ENCODE measurements at places on chromosomes 7 and 10.

GRCh38 chr7:27969346-27969745 is 211.2 kb downstream of the JAZF1 start:
- no peaks in the 10 kb centered on the region for H3K4me1 ChIP-seq
- no peak for DNase-seq
- H3K4me3 ChIP-seq = no peak overlapping the region
- no peaks in the 10 kb centered on the region for H3K36me3 ChIP-seq
- no peak overlapping the region for H3K27ac ChIP-seq
- no peaks in the 10 kb centered on the region for H3K27me3 ChIP-seq

DNA sequence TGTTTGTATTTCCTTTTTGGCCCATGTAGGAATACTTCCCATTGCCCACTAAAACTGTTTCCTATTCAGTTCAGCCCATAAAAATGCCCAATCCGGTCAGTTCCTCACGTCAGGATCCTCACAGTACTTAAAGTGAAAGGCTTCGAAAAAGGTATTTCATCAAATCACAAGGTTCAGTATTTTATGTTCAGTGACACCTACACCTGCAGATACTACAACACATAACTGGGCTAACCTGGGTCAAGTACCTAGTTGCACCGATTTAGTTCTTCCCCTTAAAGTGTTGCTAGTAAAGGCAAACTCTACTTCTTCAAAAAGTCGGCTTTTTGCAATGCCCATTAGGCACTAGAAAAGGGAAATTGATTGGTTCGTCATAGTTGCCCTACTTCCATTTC is 1.1 kb downstream of the SNX13 start:
- peak overlapping the region; percentile 92 for H3K27ac ChIP-seq
- peaks cover 15% of the 10 kb centered on the region for H3K4me1 ChIP-seq
- peak overlapping the region; percentile 82 for H3K4me3 ChIP-seq
- no peak for DNase-seq
- no peaks in the 10 kb centered on the region for H3K27me3 ChIP-seq
- no peaks in the 10 kb centered on the region for H3K36me3 ChIP-seq

- no peaks in the 10 kb centered on the region for H3K27me3 ChIP-seq
- no peaks in the 10 kb centered on the region for H3K36me3 ChIP-seq
- DNase-seq = no peak
- no peak overlapping the region for H3K27ac ChIP-seq
- H3K4me3 ChIP-seq = no peak overlapping the region
Measured at GRCh38 chr10:23870651-23871610, 338.0 kb upstream of the KIAA1217 start.

GRCh38 chr7:101915000-101915399 is 97.6 kb downstream of the CUX1 start:
- no peak for DNase-seq
- H3K27ac ChIP-seq = no peak overlapping the region
- H3K4me3 ChIP-seq = no peak overlapping the region

DNA sequence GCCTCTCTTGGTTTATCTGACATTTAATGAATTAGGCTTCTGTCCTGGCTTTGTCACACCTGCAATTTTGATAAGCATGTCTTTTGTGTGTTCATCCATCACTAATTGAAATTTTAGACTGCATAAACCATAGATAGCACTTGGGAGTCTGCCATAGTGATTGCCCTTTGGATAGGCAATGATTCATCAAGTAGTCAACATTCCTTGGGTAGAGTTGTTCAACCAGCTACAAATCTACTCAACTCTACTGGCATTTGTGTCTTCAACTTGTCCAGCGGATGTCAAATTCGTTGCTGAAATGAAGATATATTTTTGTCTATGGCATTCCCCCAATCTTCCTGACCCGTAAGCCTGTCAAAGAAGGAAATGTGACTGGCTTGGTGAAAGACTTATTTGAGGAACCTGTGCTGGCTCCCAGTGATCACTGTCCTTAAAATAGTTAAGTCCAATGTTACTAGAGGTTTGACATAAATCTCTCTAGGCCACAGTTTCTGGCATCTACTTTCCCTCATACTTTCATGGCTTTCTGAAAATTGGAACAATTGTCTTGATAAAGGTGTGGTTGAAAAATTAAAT is 33.7 kb upstream of the CREB5 start:
- H3K36me3 ChIP-seq = no peaks in the 10 kb centered on the region
- no peak for DNase-seq
- no peak overlapping the region for H3K4me3 ChIP-seq
- H3K4me1 ChIP-seq = no peaks in the 10 kb centered on the region

DNA sequence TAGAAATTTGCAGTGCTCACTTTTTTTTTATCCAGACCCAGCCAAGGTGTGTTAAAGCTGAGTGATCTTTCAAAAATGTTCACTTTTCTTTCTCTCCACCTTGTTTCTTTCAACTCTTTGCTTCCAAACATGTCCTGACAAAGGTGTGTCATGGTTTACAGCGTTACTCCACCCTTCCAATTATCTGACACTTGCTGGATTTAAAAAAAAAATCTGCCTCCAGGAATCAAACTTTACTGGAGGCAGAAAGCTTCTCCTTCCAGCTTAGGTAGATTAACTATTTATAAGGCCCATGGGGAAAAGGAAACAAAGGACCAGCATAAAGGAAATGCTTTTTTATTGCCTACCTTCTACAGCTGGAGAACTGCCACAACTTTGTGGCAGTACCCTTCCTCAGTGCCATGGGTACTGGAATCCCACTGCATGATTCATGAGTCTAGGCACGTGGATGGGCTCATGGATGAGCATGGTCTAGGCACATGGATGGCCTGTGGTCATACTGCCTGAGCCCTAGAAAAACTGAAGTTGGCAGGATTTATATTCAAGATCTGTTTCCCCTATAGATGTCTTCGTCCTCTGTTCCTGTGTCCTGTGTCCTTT is at the start of gene COL17A1:
Gene COL17A1 (minus strand): TSS at position 80 of the 600 bp plus-strand sequence. CDS start 5,207 bp downstream, outside the sequence.
- H3K27me3 ChIP-seq = no peaks in the 10 kb centered on the region
- no peaks in the 10 kb centered on the region for H3K4me1 ChIP-seq
- no peak within 1 kb of the TSS for H3K27ac ChIP-seq
- H3K36me3 ChIP-seq = no peaks in the 10 kb centered on the region

- H3K4me3 ChIP-seq = no peak overlapping the region
- no peak for DNase-seq
- no peaks in the 10 kb centered on the region for H3K36me3 ChIP-seq
Measured at GRCh38 chr10:106360870-106361269, 803.6 kb downstream of the SORCS1 start.

GRCh38 chr10:119643306-119644204 is 7.6 kb upstream of the BAG3 start:
- no peaks in the 10 kb centered on the region for H3K36me3 ChIP-seq
- no peak overlapping the region for H3K27ac ChIP-seq
- no peaks in the 10 kb centered on the region for H3K27me3 ChIP-seq
- H3K4me3 ChIP-seq = no peak overlapping the region

GRCh38 chr10:100737355-100738054 is 7.9 kb upstream of the PAX2 start:
- no peaks in the 10 kb centered on the region for H3K36me3 ChIP-seq
- no peak overlapping the region for H3K4me3 ChIP-seq
- no peaks in the 10 kb centered on the region for H3K27me3 ChIP-seq
- H3K4me1 ChIP-seq = peaks cover 6% of the 10 kb centered on the region

- H3K36me3 ChIP-seq = no peaks in the 10 kb centered on the region
- no peak overlapping the region for H3K4me3 ChIP-seq
- no peaks in the 10 kb centered on the region for H3K4me1 ChIP-seq
- no peaks in the 10 kb centered on the region for H3K27me3 ChIP-seq
Measured at GRCh38 chr7:11767148-11767547, 64.8 kb downstream of the THSD7A start.

GRCh38 chr10:124961248-124961570 is 19.3 kb downstream of the ZRANB1 start:
- no peak overlapping the region for H3K4me3 ChIP-seq
- H3K36me3 ChIP-seq = no peaks in the 10 kb centered on the region
- DNase-seq = no peak
- no peak overlapping the region for H3K27ac ChIP-seq
- no peaks in the 10 kb centered on the region for H3K4me1 ChIP-seq
- H3K27me3 ChIP-seq = no peaks in the 10 kb centered on the region

DNA sequence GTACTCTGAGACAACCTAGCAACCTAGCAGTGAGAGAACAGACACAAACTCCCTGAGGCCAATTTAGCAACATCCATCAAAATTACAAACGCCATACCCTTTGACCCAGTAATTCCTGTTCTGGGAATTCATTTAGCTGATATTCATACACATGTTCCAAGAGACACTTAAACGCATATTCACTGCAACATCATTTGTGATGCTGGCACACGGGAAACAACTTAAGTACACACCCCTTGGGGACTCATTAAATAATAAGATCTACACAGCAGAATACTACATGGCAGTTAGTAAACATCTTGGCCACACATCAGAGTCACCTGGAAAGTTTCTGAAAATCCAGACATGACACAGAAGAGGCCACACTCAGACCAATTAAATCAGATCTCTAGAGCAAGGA is 17.6 kb downstream of the NUDCD3 start:
- DNase-seq = no peak
- H3K4me1 ChIP-seq = no peaks in the 10 kb centered on the region
- H3K4me3 ChIP-seq = no peak overlapping the region
- no peak overlapping the region for H3K27ac ChIP-seq

GRCh38 chr7:48255046-48255445 is 83.8 kb downstream of the ABCA13 start:
- H3K27ac ChIP-seq = no peak overlapping the region
- no peaks in the 10 kb centered on the region for H3K36me3 ChIP-seq
- DNase-seq = no peak
- no peaks in the 10 kb centered on the region for H3K4me1 ChIP-seq

DNA sequence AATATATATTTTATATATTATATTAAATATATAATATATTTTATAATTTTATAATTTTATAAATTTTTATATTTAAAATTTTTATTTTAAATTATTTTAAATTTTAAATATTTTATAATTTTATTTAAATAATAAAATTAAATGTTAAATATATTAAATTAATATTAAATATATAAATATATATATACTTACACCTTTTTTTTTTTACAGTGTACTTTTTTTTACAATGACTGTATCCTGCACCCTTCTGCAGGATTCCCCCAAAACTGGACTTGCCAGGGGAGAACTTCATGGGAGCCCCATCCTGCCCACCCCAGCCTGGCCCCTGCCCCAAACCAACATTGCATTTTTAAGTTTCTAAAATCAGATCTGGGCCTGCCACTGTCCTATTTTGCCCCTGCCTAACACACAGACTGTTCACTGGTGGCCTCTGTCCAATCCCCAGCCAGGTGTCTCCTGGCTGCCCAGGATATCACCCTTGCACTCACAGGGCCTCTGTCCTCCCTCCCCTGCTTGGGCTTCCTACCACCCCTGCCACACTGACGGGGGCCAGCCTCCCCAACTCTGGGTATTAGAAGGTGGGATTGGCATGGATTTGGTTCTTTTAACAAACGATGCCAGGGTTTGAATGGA is 138.0 kb downstream of the ADCY1 start:
- no peak overlapping the region for H3K27ac ChIP-seq
- no peak for DNase-seq
- no peaks in the 10 kb centered on the region for H3K4me1 ChIP-seq
- H3K4me3 ChIP-seq = no peak overlapping the region

DNA sequence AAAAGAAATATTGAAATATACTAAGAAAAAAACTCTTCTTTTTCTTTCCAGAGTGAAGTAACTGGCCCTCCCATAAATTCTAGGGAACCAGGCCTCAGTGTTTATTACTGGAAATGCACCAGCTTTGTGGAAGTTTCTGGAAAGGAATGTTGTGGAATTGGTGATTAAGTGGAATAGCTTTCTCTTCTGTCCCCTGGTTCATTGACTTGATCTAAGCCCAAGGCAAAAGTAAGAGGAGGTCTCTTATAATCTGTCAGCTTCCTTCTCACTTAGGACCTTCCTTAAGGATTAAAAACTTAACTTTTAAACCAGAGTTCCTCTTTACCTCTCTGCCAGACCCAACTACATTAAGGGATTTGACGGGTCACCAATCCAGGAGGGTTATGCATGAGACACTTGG is 266.2 kb downstream of the SLC25A13 start:
- no peaks in the 10 kb centered on the region for H3K36me3 ChIP-seq
- no peaks in the 10 kb centered on the region for H3K4me1 ChIP-seq
- H3K4me3 ChIP-seq = no peak overlapping the region
- DNase-seq = no peak
- H3K27ac ChIP-seq = no peak overlapping the region

DNA sequence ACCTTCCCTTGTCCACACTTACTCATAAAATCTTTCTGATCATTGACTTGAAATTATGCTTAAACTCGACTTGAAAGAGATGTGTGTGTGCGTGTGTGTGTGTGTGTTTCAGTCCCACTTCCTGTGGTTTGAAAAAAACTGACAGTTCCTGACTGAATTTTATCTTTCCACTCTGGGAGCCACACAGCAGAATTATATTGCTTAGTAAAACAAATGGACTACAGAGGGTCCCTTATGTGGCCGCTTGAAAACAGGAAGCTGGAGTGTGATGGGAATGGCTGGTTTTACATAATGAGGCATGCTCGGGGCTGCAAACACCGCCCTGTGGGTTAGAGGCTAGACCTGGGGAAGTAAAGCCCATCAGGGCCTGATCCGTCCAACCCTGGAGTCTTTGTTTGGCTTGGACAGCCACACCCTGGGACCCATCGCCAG is 54.8 kb downstream of the LYZL1 start:
- no peak for DNase-seq
- H3K4me3 ChIP-seq = no peak overlapping the region
- H3K27me3 ChIP-seq = no peaks in the 10 kb centered on the region
- H3K36me3 ChIP-seq = no peaks in the 10 kb centered on the region

- H3K4me3 ChIP-seq = peak within 1 kb of the TSS; percentile 5
- H3K27me3 ChIP-seq = no peaks in the 10 kb centered on the region
- peak; percentile 75 for DNase-seq
- peaks cover 35% of the 10 kb centered on the region for H3K4me1 ChIP-seq
Measured at GRCh38 chr10:96271016-96271815, at the start of gene BLNK. BLNK (minus strand) TSS chr10:96271569; CDS start chr10:96271398, 171 bp downstream.

GRCh38 chr10:95330966-95331453 is 40.2 kb upstream of the PDLIM1 start:
- H3K27ac ChIP-seq = no peak overlapping the region
- H3K27me3 ChIP-seq = no peaks in the 10 kb centered on the region
- H3K4me3 ChIP-seq = no peak overlapping the region
- H3K36me3 ChIP-seq = no peaks in the 10 kb centered on the region
- DNase-seq = no peak
- no peaks in the 10 kb centered on the region for H3K4me1 ChIP-seq

DNA sequence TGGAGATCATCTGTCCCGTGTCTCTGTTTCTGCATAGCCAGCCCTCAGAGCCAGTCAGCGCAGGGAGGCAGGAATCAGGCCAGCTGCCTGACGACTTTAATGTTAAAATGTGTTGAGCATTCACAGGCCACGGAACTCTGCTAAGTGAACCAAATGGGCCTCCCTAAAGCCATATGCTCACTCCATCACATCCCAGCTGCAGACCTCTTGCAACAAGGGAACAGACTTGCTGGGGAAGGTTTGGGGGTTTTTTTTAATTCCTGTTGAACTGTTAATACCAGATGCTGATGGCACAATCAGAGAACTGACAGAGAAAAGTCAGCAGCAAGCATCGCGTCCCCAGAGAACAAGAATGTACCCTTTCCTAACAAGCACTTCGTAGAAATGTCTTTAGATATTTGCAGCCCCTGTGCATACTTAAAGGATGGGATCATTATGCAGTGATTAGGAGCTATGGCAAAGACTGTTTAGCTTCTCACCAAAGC is 900.4 kb upstream of the AUTS2 start:
- no peaks in the 10 kb centered on the region for H3K27me3 ChIP-seq
- H3K4me1 ChIP-seq = no peaks in the 10 kb centered on the region

GRCh38 chr10:92972066-92972870 is 88.3 kb upstream of the CYP26C1 start:
- no peak overlapping the region for H3K4me3 ChIP-seq
- no peak overlapping the region for H3K27ac ChIP-seq
- H3K4me1 ChIP-seq = no peaks in the 10 kb centered on the region
- DNase-seq = no peak

Data from pancreas (tissue), 10 donors.